LHCN-M2 (cell line): ENCODE measurements at places on chromosomes 4 and X.

DNA sequence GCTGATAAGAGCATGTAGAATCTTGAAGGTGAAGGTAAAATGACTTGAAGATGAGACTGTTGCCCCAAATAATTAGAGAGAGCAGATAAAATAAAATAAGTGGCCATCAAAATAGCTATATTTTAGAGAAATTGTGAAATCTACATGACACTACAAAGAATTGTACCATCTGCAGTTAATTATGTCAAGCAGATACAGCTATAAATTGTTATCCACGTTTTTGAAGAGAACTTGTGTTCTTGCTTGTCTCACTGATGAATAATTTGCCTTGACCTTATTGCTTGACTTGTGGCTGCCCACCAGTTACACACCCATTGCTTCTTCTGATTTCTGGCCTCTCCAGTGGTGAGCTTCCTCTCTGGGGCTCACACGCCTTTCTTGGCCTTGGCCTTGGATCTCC, 75.8 kb upstream of the TNIP3 start:
- DNase-seq, result no peak

DNA sequence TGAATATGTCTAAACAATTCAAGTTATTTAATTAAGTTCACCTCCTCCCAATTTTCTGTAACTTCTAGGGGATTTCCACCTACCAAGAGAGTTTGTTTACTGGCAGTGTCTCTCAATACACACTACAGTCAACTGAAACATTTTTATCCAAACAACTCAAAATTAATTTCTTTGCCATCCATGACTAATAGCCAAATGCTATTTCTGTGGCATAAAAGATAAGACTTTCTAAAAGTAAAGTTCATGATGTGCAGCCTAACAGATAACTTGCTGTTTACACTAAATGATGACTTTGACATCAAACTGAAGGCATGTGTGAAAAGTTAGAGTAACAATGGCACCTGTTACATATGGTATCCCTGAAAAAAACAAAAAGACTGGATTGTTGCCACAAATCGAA, 7.3 kb downstream of the TAB3 start:
- no peak for DNase-seq

- DNase-seq, result peak; percentile 39
Observed at GRCh38 chrX:24282381-24283126, 31.3 kb downstream of the SUPT20HL2 start.

- DNase-seq, result no peak
Observed at GRCh38 chr4:167939863-167940616, 152.3 kb upstream of the ANXA10 start.

GRCh38 chrX:2147928-2148327, 352.8 kb downstream of the DHRSX start:
- DNase-seq, result no peak

DNA sequence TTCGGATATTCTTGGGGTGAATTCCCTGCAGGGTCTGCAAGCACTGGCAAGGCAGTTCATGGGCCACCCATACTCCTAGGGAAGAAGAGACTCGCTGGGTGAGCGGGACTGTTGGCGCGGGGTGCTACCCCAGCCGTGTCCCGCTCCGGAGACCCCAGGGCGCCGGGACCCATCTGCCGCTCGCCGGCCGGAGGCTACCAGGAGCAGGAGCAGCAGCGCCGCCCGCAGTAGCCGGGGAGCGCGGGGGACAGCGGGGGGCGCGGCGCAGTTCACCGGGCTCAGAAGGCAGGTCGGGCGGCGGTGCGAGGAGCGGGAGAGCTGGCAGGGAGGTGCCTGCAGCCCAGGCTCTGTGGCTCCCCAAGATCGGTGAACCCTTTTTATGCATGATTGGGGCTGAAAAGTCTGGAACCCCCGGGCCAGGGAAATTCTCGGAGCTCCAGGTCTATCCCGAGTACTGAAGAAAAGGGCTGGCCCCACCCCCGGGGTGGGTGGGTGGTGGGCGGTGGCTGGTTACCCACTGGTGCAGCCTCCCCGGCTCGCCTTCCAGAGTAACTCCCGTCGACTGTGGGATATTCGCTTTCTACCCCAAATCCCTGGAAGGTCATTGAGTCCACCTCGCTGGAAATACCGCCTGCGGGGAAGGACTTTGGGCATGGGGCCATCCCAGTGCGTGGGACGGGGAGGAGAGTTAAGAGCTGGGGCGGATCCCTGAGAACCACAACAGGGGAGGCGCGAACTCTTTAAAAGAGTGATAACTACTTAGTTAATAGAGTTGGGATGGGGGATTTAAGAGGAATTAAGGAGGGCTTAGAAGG, 37.6 kb downstream of the PF4 start:
- peak; percentile 2 for DNase-seq

GRCh38 chr4:145130788-145131399, 32.8 kb downstream of the ABCE1 start:
- DNase-seq, result peak; percentile 67

DNA sequence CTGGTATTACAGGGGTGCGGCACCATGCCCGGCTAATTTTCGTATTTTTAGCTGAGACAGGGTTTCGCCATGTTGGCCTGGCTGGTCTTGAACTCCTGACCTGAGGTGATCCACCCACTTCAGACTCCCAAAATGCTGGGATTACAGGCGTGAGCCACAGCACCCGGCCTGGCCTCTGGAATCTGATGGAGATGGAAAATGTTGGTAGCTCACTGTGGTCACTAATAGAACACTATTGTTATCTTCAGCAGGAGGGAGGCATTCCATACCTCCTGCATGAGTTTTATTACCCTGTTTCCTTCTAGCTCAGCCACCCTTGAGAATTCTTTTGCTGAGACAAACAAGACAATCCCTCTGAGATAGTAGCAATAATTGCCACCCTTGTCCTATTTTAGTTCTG, 105.0 kb downstream of the SHROOM3 start:
- DNase-seq, result no peak

DNA sequence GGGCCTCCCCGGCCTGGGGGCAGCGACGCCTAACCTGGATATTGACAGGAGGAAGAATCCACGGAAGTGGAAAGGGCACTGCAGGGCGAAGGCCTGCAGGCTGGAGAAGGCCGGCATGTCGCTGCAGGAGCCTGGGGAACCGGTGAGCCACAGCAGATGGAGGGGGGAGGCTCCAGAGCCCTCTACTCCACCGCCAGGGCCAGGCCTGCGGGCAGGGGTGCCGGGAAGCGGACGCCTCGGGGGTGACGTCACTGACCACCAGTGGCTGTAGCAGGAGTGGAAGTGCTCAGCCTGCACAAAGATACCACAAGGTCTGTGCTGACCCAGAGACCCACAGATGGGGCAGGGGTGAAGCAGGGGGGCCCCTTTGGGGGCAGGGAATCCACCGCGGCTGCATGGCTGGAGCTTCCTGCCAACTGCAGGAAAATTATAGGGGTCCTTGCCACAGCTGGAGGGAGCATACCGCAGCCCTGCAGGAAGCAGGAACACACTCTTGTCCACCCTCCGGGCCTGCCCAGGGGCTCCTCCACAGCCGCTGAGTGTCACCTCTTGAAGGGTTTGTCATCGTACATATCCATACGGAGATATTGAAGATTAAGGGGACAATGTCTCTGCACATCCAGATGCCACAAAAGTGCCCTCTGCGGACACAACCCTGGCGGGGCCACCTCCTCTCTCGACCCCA, 7.6 kb upstream of the HTRA3 start:
- DNase-seq, result peak; percentile 84

DNA sequence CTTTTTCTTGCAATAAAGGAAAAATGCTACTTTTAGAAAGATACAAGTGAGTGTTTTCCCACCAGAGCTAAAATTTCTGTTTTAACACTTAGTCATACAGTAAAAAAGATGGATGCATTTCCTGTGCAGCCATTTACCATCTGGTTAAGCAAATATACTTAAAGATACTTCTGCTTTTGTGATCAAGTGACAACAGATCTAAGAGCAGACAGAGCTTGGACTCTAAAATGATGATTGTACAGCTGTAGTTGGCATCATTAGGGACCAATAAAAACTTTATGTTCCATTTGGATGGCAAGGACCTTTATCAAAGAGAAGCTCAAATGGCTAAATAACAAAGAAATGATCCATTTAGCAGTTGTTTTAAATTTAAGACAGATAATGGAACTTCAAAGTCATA, 270.8 kb downstream of the FSTL5 start:
- DNase-seq, result no peak

DNA sequence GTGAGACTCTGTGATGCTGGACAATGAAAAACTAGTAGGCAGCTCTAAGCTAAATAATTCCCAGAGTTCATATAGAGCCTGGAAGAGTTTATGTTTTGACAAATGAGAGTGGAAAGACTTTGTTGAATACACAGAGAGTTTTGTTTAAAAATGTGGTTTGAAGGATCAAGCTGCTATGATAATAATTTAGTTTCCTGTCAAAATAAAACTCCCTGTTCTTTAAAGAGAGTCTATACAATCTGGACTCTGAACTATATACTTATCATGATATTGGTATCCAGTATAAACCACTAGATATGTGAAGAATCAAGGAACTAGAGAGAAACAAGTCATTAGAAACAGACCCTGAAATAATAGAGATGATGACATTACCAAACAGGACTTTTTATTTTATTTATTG, 158.6 kb downstream of the C4orf33 start:
- no peak for DNase-seq

- no peak for DNase-seq
Observed at GRCh38 chrX:129744861-129745321, 6.1 kb downstream of the XPNPEP2 start.

DNA sequence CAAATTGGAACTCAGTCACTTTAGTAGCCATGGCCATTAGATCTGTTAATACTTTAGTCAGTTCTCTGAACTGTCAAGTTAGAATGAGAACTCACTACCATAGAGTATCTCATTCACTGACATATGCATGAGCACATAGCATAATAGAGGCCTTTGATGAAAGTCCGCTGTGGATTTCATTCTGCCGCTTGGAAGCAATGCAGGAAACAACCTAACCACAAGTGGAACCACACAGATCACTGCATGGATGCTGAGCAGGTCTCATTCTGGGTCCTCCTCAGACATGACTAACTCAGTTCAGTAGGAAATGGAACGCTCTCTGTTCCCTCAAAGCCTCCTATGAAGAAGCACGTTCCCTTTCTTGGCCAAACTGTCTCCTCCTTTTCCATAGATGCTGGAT, 1624.8 kb upstream of the TENM3 start:
- no peak for DNase-seq

GRCh38 chr4:47741200-47741599, 96.7 kb downstream of the CORIN start:
- DNase-seq, result peak; percentile 76

GRCh38 chrX:28498658-28499057, 88.6 kb upstream of the IL1RAPL1 start:
- no peak for DNase-seq

- DNase-seq, result no peak
Observed at GRCh38 chr4:9143421-9144080, 26.7 kb upstream of the FAM90A26 start.

DNA sequence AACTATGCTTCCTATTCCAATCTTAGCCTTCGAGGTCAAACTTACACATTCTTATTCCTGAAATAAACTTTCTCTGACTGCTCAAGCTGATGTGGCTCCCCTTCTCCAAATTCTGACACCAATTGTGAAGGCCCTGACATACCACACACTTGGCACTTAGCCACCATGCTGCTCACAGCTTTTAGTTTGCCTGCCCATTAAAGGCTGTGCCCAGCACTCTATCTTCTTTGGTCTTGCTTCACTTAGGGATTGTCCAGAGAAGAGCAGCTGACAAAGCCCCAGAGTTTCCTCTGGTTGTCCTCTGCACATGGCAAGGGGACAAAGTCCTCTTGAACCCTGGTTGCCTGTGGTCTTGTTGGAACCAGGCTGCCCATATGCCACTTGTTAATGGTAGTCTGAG, 126.1 kb downstream of the ARHGEF9 start:
- peak; percentile 34 for DNase-seq

- DNase-seq, result peak; percentile 6
Observed at GRCh38 chr4:7397206-7398103, 37.3 kb downstream of the PSAPL1 start.

DNA sequence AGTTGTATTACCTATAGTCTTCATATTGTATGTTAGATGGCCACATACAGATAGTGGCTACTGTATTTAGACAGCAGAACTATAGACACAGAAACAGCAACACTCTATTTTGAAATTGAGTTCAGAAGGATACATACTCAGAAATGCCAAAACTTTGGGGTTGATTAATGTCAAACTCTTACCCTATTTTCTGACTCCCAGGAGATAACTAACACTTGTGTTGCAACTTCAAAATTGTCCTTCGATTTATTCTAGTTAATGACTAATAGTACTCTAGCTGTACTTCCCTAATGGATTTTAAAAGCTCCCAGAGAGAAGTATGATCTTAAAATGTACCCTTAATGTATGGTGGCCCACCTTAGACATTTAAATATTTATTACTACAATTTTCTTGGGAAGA, 229.9 kb upstream of the UGT8 start:
- no peak for DNase-seq

GRCh38 chrX:134543288-134543687, 83.3 kb downstream of the HPRT1 start:
- DNase-seq, result peak; percentile 50

GRCh38 chr4:76697129-76697803, 200.7 kb downstream of the SOWAHB start:
- no peak for DNase-seq
